ENCODE measurements at places on chromosomes 11 and 22.
A peak's percentile ranks its signal among the peaks of the same experiment; 100 is the strongest.

GRCh38 chr11:119706029-119706428 lies 23.0 kb downstream of the NECTIN1 start:
- no peak for DNase-seq

DNA sequence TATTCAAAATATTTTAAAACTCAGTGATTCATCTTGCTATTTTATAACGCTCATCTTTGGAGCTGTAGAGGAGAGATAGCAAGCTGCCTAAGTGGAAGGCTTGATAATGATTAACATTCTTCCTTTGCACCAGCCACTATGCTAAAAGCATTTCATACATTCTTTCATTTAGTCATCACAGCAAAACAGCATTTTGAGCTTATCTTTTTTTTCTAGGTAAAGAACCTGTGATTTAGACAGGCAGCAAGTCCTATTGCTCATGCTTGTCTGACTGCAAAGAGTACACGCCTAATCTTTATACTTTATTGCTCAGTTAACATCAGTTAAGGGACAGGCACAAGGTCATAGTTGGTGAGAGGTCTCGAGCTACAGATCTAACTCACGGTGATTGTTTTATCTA lies 713.1 kb upstream of the ARHGAP42 start:
- no peak for DNase-seq

DNA sequence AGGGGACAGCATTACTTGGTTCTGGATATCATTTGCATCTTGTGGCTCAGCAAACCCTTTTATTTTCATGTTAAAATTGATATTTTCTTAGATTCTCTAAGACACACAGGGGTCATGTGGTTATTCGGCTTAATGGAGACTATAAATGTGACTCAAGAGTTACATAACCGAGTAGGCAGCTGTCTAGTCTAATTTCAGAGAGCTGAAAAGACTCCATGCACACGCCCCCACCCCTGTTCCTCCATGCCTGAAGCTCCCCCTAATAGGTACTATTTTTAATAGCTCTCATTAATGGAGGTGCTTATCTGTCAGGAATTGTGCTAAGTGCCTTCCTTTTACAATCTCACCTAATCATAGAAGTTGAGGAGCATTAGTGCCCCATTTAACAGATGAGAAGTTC lies 189.2 kb upstream of the ARHGAP20 start:
- no peak for DNase-seq

DNA sequence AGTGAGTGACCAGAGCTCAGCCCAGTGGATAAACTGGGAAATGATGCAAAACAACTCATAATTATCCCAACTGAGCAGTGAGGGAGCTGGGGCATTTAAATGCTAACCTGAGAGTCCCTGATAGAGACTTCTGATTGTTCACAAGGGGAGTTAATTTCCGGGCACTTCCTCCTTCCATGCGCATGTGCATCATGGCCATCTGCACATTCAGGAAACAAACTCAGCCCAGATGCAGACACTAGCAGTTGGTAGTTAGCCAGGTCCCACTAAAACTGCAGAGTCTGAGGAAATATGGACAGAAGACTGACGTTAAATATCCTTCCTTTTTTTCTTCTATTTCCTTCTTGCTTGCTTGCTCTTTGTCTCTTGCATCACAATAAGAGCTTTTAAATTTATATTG lies 852.1 kb upstream of the LRRC4C start:
- no peak for DNase-seq

DNA sequence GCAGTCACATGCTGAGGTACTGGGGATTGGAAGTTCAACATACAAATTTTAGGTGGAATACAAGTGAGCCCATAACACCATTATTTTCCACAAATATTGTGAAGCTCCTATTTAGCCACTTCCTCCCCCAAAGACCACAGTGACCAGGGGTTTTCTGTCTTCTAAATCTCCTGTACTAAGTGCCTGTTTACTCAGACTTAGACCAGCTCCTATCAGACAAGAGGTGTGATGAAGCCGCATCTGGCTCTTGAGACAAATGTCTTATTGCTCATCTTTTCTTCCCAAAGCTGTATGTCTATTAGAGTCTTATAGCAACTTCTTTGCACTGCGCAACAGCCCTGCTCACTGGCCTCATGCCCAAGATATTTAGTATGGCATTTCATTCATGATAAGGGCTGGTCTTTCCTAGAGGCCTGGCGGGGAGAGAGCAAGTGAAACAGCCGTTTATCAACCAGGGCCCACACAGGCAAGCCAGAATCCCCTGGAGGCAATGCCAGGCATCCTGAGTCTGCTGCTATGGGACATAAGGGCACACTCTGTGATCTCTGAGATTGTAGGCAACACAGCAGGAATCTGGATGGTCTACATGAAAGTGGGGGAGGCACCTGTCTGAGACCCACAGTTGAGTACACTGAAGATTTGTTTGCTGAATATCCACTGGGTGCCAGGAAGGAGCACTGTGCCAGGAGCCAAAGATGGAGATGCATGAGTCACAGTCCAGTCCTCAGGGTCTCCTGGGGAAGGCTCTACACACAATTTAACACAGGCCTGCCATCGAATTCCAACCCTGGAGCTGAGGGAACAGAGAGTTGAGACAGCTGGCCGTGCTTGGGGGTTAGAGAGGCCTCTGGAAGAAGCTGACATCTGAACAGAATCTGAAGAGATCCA lies 78.5 kb upstream of the NCAM1 start:
- DNase-seq = no peak

DNA sequence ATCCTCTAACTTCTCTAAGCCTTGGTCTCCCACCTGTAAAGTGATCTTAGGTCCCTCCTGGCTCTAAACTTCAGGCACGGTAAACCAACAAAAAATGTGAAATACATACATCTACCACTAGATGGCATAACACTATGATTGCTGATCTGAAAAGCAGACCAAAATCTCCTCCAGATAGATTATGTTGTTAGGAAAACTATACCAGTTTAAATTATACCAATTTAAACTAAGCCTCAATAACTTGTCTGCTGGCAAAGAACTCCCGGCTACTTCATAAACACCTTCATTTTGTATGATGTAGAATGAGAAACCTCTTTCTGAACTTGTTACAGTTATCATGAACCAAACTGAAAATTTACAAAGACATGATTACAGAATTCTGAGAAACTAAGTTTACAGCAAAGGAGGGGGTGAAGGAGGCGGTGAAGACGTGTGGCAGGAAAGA lies 85.9 kb downstream of the SBF2 start:
- DNase-seq = no peak

DNA sequence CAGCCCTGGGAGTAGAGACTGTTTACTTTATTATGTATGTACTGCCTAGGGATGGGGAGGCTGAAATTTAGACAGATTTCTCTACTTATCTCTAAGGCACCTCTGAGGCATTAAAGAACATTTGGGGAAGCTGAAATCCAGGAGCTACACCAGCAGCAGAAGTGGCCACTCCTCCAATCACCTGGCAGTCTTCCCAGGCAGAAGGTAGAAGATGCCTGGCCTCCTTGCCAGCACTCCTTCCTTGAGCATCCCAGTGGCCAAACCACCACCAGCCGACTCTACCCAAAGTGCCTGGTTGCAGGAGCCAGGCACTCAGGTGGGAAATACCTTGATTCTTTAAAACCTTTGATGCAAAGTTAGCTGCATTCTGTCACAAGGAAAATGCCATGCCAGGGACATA lies 1.9 kb upstream of the FAT3 start:
- DNase-seq = no peak

GRCh38 chr11:96393753-96394348 lies 4.0 kb downstream of the JRKL start:
- no peak for DNase-seq

- peak; percentile 66 for DNase-seq
Observed at GRCh38 chr22:50471197-50471847, 3.5 kb downstream of the SBF1 start.

DNA sequence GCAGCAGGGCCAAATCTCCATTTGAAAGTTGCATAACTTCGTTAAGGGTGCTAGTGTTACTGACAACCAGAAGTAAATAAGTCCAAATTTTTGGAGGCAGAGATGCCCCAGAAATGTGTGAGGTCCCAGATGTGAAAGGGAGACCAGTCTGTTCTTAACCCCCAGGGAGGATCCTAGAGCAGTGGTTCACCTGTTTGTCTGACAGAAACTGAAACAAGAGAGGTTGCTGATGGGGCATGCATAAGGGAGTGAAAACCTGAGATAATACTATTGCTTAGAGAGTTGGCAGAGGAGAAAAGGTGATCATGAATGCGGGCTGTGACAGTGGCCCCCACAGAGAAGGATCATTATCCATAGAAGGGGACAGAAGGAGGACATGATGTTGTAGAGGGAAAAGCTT lies 3.8 kb downstream of the CBLIF start:
- no peak for DNase-seq

DNA sequence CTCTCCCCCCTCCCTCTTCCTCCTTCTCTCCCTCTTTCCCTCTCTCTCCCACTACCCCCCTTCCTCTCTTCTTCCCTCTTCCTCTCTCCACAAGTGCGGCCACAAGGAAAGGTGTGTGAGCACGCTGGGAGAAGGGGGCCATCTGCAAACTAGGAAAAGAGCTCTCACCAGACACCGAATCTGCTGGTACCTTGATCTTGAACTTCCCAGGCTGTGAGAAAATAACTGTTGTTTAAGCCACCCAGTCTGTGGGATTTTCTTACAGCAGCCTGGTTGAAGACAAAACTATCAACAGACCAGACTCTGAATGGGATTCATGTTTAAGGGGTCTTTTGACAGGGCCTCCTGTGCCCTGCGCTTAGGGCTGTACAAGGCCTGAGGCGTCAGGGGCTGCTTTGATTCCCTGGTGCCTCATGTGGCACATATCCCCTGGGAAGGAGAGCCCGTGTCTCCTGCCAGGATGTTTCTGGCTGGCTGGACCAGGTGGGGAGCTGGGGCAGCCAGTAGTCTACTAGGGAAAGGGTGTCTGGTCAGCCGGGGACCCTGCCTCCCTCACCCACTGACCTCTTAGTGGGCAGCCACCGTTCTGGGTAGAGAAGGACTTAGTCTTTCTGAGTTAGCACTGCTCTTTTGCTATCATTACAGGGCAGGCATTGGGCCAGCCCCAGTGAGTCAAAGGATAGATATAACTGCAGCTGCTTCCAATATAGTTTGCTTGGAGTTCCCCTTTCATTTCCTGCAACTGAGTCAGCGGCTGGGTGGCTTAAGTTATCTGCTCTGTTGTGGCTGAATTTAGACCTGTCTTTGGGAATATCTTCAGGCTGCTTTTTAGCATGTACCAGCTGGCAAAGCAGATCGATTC lies 6.2 kb downstream of the PANX1 start:
- peak; percentile 11 for DNase-seq

DNA sequence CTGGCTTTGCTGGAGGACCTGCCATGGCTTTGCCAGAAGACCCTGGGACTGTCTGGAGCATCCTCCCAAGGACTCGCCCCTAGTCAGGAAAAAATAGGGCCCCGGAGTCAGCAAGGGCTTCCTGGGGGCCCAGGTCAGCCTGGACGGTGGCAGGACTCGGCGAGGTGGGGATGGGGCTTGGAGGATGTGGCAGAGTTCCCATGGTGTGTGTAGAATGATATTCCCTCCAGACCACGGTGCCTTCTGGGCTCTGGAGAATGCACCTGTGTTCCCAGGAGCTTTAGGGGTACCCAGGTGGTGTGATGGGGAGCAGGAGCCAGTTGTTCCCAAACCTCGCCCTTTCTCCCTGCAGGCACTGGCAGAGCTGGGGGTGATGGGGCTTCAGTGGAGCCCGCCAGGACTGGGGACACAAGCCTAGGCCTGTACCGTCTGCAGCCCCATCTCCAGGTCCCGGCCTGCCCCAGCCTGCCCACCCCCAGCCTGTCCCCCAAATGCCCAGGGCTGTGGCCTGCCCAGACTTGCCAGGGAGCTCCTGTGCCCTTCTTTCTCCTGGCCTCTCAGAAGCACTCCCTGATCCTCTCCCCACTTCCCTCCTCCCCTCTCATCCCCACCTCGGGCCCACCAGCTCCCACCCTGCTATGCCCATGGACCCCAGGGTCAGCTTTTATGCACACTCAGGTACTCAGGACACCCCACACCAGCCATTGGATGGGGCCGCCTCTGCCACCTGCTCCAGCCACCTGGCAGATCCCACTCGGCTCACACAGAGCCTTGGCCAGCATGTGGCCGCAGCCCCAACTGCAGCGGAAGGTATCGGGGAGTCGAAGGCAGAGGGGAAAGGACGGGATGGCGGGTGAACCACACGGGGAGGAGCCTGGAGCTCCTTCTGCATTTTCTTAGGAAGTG lies 82.1 kb downstream of the CDKN1C start:
- no peak for DNase-seq

DNA sequence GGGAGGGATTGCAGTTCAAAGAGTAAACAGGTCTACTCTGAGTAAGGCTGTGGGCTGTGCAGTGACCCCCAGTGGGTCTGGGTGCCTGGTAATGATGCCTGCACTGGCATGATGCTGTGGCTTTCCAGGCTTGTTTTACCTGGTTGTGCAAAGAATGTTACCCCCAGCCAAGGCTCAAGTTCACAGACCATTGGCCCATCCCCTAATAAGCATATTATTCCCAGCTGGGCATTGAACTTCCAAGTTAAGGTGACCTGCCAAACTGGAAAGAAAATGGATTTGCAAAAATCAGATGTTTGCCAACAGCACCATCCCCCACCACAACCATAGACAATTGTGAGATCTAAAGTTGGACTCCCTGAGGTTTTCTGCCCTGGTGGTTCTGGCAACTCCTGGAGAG lies 7.9 kb upstream of the EHF start:
- no peak for DNase-seq

- no peak for DNase-seq
Observed at GRCh38 chr22:20624161-20624616, 116.8 kb downstream of the MED15 start.

DNA sequence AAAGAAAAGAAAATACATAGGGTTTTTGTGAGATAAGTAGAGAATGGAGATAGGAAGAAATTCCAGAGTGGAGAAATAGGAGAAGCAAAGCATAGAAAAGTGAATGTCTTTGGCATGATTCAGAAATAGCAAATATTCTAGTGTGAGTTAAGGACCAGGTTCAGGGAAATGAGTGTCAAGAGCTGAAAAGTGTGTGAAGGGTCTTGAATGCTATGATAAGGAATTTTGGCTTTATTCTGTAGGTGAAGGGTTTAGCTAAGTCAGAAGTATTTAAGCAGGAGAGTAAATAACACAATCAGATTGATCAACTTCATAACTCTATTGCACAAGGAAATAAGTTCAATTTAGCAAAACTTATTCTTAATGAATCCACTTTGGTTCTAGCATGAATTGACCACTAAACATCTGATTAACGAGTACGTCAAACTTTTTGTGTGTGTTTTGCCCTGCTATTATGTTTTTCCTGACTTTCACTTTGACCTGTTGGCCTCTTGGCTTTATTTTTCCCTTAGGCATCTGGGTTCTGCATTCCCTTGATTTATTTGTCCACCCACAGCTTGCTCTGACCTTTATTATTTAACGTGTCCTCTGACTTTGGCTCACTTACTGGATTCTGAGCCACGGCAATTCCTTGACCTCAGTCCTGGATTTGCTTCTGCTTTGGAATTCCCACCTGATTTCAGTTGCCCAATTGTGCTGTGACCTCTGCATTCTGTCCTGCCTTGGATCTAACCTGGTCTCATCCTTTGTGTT lies 11.9 kb upstream of the TMEM218 start:
- no peak for DNase-seq
